ENCODE measurements at places on chromosomes 2 and 18.

GRCh38 chr2:163723881-163724280 is 11.9 kb downstream of the FIGN start:
- no peak for DNase-seq

- DNase-seq: no peak
Observed at GRCh38 chr2:54482715-54483114, 26.6 kb downstream of the SPTBN1 start.

DNA sequence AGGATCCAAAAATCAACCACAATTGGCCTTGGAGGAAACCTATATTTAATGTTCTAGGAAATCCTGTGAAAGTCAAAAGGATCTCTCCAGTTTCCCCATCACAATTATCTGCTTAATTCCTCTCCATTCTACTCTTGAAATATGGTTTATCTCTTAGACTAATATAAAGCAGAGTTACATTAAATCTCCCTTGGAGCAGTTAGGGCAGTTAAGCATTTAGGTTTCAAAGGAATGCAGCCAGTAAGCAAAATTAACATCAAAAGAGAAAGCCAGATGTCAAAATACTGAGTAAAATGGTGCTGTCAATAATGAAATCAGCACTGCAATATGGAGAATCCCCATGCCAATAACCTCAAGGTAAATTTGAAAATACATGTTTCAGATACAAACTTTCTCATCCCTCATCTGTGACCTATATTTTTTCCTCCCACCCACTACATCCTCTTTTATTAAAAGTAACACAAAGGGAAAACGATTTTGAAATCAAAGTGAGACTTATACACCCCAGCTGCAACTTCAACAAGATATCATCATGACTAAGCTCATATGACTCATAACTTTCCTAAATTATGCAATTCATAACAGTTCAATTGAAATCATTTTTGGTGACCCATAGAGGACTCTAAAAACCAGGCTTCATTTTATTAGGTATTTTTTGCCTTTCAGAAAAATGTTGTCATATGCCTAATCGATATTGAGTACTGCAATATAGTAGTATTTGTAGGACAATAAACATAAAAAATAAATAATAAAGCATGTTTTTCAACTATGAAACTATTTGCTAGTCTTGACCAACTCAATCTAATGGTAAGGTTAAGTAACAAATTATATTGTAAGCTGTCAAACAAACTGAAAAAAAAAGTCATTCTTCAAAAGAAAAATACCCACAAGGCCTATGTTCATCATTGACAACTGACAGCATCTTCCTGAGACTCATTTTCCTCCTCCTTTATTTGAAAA is 3.1 kb downstream of the ADAM17 start:
- peak; percentile 93 for DNase-seq

GRCh38 chr2:21498016-21498415 is 374.2 kb downstream of the TDRD15 start:
- DNase-seq: no peak

DNA sequence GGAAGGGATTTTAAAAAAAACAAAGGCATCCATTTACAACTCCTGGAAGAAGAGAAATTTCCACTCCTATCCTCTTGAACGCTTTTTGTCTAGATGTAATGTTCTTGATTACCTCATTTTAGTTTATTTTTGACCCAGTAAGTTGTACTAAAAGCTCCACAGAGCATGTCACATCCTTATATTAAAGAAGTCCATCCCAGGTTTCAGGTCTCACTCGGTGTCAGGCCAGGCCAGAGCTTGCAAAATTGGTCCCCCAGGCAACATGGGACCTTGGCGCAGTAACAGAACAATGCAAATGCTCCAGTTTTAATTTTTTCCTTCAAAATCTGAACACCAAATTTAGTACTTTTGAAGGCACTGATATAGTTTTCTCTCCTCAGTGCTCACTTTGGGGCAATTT is 218.4 kb upstream of the REV1 start:
- DNase-seq: no peak

- no peak for DNase-seq
Observed at GRCh38 chr2:54500404-54501205, 44.5 kb downstream of the SPTBN1 start.

DNA sequence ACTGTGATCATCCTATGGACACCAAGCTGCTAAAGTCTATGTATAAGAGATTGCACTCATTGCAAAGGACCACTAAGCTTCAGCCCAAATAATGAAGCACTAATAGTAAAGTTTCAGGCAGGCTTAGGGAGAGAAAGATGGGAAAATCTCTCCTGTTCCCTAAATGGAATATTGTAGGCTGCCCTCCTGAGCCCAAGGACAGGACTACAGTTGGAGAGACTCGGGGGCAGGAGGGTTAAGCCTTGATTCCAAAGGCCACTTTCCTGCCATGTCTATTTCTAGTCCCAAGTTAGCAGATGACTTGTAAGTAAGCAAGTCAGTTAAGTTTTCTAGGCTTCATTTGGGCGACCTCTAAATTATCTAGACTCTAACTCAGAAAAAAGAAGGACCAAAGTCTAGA is 9.0 kb downstream of the TMEM247 start:
- no peak for DNase-seq

GRCh38 chr2:923832-924601 is 26.6 kb upstream of the SNTG2 start:
- DNase-seq: no peak

DNA sequence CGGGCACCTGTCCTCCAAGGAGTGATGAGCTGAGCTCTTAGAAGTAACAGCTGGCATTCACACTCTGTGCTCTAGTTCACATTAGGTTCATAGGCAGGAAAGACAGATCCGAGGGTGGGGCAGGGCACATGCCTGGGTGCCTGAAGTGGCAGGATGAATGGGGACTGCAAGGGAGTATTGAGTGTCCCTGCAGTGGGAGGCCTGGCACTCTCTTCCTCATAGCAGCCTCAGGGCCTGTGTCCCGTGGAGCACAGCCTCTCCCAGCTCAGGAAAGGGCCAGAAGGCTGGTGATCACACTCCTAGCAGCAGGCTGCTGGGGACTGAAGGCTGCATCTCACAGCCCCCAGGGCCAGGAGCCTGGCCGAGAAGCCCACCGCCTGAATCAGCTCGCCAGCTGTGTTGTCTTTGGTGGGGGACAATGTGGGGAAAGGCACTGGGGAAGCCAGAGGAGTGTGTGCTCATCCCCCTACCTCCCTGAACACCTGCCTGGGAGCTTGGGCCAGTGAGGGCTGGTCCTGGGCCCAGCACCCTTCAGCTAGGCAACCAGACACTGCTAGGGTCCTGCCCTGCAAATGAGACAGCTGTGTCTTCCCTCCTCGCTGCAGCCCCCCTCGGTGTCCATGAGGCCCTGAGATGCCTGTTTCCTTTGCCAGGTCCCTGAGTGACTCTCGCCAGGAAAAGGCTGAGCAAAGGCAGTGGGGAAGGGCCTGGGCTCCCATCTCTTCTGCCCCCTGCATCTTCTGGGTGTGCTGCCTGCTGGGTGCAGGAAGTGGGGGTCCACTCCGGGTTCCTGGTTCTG is 48.2 kb upstream of the HS6ST1 start:
- no peak for DNase-seq

- DNase-seq: no peak
Observed at GRCh38 chr2:134233728-134234136, 20.1 kb upstream of the MGAT5 start.

DNA sequence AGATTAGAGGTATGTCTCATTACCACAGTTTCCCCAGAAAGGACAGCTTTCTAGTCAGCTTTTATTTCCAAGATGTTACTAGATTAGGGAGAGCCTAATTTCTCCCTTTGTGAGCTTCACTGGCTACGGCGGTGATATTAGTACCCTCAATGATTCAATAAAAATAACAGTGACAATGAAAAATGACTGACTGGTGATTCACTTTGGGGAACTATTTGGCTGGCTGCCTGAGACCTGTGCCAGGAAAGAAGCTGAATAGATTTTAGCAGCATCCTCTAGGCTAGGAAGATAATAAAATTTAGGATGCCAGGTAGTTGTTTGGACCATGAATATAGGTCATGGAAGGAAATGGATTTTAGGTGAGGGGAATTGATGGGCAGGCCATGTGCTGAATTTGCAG is 178.7 kb downstream of the FMNL2 start:
- DNase-seq: peak; percentile 72

DNA sequence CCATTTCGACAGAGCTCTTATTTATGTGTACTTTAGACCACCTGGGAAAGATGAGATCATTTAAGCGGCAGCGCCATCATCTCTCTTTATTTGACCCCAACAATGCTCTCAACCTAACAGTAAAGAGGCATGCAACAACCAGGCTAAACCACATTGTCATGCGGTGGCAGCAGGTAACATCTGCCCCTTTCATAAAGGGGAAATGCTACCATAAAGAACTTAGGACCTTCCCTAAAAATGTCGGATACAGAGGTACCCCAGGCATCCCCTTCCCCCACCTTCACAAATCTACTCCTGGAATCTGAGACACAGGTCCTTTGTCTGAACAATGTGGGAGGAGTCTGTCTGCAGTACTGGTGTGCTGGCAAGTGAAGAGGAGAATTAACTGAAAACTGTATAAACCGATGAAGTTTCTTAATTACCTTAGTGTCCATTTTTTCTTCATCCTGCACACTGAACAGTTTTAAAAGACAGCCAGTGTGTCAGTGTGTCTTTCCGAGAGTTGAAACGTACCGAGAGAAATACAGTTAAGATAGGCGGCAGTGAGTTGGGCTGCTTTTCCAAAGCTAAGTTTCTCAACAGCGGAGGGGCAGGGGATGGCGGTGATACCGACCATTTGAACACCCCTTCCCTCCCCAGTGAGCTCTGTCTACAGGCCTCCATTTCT is 1.9 kb downstream of the MEX3C start:
- peak; percentile 81 for DNase-seq

DNA sequence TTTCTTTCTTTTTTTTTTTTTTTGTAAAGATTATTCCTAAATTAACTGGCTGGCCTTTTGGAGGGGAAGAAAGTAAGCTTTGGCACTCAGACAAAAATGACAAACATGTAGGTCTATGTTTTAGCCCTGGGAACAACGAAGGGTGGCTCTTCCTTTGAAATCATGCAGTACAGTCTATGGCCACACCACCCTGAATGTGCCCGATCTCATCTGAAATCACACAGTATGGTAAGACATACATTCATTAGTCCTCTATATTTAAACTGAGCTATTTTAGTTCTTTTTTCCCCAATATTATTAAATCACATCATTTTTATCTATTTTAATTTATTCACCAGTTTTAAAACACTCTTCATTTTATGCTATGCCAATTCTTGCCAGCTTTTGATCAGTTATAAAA is 48.2 kb downstream of the PLA2R1 start:
- DNase-seq: no peak

- no peak for DNase-seq
Observed at GRCh38 chr18:28086670-28087552, 90.0 kb downstream of the CDH2 start.

GRCh38 chr2:238811293-238811692 is 36.6 kb upstream of the TWIST2 start:
- DNase-seq: no peak

DNA sequence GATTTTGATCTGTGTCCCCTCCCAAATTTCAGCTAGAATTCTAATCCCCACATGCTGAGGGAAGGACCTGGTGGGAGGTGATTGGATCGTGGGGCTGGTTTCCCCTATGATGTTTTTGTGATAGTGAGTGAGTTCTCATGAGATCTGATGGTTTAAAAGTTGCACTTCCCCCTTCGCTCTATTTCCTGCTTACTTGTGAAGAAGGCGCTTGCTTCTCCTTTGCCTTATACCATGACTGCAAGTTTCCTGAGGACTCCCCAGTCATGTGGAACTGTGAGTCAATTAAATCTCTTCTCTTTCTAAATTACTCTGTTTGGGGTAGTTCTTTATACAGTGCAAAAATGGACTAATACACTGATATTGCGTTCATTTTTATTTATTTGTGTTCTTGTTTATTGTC is 636.8 kb upstream of the LINC00305 start:
- DNase-seq: no peak

DNA sequence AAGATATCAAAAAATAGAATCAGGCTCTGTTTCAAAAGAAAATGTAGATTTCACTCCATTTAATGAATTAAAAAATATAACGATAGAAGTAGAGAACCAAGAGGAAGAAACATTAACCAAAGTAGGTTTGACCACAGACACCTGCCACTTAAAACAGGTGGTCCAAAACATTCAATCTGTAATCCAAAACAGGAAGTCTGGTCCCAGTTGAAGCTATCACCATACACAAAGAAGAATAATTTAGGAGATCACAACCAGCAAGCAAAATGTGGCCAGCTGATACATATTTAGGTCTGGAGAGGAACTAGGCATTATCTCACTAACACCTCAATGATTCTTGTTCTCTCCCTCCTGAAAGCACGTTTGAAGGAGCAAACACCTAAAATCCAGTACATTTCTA is 73.1 kb downstream of the FTCDNL1 start:
- no peak for DNase-seq

Data from RKO (cell line).